ENCODE measurements at places on chromosomes 5 and 9. TPM values are rescaled to one million over a fixed set of nuclear protein-coding genes. Genes with fewer than 3 reads are reported as not detected.
A peak's percentile ranks its signal among the peaks of the same experiment; 100 is the strongest.

- no peak for DNase-seq
These were observed 16.8 kb downstream of the CTXN3 start for GRCh38 chr5:127665641-127666040.

GRCh38 chr5:177373806-177374205 lies 10.4 kb upstream of the SLC34A1 start:
- DNase-seq: no peak

- DNase-seq: no peak
These were observed 174.0 kb upstream of the FOXD4L5 start for GRCh38 chr9:65458992-65459391.

GRCh38 chr9:5563886-5564285 lies 53.6 kb downstream of the PDCD1LG2 start:
- no peak for DNase-seq

The GNG10 gene
- total RNA-seq: 46.0 TPM

DNA sequence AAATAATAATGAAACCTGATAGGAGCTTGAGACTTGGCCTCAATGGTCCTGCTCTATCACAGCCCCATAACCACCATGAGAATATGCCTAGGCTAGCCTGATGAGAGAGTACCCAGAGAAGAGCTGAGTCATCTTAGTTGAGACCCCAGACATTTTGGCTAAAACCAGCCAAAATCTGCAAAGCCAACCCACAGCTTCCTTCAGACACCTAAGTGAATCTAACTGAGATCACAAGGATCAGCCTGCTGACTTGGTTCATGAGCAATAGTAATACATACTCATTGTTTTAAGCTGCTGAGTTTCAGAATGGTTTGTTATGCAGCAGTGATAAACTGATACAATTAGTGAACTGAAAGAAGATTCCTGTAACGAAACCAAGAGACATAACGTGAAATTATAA lies 473.7 kb upstream of the PTGER4 start:
- DNase-seq: no peak

DNA sequence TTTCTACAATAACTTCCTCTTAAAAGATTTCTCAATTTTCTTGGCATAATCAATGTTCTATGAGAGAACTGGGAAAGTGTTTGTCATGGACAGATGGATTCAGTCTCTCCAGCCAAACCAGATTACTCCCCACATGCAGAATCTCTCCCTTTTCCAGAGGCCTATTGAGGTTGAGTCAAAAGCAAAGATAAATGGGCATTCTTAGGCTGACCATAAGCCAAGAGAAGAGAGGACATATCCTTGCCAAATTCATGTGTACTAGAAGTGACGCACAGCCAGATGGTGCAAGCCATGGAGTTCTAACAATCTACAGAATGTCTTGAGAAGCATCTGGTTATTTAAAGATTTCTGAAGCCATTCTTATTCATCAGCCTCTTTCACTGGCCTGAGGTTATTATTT lies 2115.0 kb downstream of the MAT2B start:
- DNase-seq: no peak

- DNase-seq: no peak
These were observed 7.6 kb downstream of the IL9 start for GRCh38 chr5:135887881-135888614.

- DNase-seq: no peak
These were observed 100.6 kb upstream of the IER5L start for GRCh38 chr9:129278391-129279237.

- no peak for DNase-seq
These were observed 213.9 kb downstream of the BNC2 start for GRCh38 chr9:16656432-16657169.

- no peak for DNase-seq
These were observed 80.4 kb upstream of the MARCHF11 start for GRCh38 chr5:16260000-16260399.

The CCDC192 gene
- not detected for total RNA-seq

The FBXL7 gene
- total RNA-seq: not detected

DNA sequence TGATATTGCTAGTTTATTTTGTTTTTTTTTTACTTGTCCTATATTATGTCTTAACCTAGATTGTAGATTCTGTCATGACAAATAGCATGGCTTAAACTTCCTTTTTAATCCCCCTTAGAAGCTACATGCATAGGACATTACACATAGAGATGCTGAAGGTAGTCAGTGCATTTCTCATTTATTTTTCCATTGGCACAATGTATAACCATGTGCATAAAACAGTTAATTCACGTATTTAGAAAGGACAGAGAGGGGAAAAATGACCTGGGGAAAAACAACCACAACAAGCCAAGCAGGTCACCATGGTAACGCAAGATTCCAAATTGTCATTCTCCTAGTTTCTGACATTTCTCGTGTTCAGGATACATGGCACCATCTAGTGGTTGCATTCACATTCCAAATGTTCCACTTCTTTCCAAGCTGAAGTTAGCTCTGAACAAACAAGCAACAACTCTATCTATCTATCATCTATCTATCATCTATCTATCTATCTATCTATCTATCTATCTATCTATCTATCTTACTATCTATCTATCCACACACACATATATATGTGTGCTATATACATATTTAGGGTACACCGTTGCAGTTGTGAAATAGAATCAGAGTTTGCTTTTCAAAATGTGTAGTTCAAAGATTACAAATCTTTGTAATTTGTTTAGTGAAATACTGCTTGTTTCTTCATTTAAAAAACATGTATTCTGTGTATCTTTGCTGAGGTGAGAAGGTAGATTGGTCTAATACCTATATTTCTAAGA lies 487.2 kb upstream of the ST8SIA4 start:
- peak; percentile 72 for DNase-seq

The UGT3A2 gene
- total RNA-seq: not detected

The SLC36A2 gene
- not detected for total RNA-seq

DNA sequence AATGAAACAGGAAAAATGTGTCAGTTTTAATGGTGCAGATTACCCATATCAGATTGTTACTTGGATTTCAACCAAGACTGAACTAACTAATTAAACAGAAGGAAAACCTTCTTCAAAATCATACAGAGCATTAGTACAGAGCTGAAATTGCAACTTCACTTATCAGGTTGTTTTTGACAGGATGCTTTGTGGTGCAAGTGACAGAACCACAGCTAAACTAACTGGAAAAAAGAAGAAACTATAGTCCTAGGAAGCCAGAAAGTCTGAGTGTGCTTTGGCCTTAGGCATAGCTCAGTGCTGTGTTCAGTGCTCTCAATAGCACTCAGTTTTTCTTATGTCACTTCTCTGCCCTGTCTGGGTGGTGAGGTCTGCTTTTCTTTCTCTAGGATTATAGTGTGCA lies 267.4 kb downstream of the CHSY3 start:
- no peak for DNase-seq

DNA sequence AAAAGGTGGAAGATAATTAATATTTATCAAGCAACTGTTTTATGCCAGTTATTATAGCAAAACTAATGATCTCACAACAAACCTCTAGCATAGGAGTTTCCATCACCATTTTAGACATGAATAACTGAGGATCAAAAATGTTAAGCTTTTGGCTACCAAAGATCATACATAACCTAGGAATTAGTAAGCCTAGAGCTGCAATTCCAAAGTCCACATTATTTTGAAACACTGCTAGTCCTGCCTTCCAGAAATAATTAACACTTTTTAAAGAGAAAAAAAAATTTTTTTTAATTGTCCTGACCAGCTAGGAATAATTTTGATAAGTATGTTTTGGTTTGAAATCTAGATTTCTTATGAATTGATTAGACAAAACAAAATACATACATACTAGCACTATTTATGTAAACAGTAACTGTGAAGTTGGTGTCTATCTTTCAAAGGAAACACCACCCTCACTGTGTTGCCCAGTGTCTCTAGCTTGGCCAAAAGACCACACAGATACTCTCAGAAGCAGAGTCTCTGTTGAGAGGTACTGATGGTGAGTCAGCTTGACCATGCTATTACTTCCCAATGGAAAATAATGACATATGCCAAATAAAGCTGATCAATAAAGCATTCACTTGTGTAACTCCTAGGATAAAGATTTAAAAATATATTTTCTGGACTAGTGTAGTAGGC lies 422.4 kb downstream of the CCDC171 start:
- DNase-seq: no peak

The SPINK7 gene
- total RNA-seq: not detected

DNA sequence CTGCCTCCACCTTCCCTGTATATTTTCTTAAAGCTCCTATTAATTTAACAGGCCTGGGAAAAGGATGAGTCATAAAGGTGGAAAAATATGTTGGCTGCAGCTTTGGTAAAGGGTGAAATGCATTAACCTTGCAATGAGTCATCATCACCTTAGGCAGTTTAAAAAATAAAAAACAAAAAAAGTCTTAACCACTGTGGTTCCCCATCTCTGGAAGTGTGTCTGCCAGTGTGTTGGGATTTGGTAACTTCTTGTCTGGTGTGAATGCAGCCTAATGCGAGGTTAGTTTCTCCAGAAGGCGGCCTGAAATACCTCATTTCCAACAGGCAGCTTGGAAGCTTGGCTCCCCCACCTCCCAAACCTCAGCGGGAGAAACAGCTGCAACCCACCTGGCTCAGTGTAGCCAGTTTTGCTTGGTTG lies 265.3 kb upstream of the GAS1 start:
- no peak for DNase-seq

The PROB1 gene
- total RNA-seq: 0.78 TPM

- DNase-seq: no peak
These were observed 73.2 kb upstream of the PIP5K1B start for GRCh38 chr9:68631811-68632210.

The GARIN3 gene
- total RNA-seq: not detected

GRCh38 chr9:76680716-76681425 lies 83.4 kb upstream of the PCA3 start:
- no peak for DNase-seq

DNA sequence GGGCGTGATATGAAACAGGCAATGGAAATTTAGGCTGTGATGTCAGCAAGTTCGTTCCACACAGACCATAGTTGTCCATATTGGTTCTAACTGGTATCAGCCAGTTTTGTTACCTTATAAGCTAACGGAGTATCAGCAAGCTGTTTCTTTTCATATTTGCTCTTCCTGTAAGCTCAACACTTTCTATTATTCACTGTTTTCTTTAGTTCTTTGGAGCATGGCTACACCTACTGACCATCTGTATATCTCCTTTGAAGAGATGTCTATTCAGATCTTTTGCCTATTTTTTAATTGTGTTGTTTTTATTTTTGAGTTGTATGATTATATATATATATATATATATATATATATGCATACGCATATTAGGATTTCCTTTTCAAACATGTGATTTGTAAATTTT lies 1057.2 kb upstream of the CDH10 start:
- DNase-seq: no peak

The CD274 gene
- total RNA-seq: 0.29 TPM

The ST6GALNAC6 gene
- total RNA-seq: 21.7 TPM

- DNase-seq: no peak
These were observed 211.3 kb upstream of the IRX4 start for GRCh38 chr5:2093859-2094615.

GRCh38 chr9:15873573-15874177 lies 320.8 kb downstream of the CCDC171 start:
- peak; percentile 67 for DNase-seq

DNA sequence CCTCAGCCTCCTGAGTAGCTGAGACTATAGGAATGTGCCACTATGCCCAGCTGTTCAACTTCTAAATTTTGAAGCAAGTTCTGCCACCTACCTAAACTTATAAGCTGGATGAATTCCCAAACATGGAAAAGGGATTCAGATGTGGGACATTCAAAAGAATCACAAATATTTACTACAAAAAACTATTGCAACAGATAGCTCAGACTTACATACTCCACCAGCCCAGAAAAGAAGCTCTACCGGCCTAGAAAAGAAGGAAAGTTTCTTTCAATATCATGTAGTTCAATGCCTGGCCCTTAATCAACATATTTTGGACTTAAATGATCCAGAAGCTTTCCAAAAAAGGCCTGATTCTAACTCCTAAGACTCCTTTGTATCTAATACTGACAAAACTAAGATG lies 23.8 kb downstream of the SH3RF2 start:
- DNase-seq: no peak

DNA sequence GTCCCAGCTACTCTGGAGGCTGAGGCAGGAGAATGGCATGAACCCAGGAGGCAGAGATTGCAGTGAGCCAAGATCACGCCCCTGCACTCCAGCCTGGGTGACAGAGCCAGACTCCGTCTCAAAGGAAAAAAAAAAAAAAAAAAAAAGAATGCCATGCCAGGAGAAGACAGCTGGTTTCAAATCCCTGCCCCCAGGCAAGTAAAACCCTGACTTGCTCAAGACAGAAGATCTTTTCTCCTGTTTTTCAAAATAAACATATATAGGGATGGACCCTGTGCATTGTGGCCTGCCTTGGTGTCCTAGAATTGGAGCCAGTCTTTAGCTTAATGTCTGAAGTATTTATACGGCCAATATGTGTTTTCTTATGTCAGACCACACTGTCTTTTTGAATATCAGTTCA lies 177.1 kb downstream of the NR3C1 start:
- DNase-seq: peak; percentile 38

DNA sequence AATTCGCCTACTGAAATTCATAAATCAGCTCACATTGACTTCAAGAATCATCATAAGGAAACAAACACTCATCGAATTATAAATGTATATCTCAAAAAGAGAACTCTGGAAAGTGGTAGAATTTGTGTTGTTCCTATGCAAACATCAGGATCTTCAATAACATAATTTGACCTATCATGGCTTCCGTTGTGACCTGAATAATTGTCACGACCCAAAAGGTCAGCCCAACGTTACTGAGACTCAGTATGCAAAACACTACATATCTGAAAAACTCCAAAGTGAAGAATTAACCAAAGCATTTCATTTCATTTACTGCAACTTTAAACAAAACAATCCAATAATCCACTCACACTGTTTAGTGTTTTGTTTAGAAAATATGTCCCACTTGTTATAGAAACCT lies 1.2 kb downstream of the RAPGEF6 start:
- DNase-seq: peak; percentile 83

The GDF9 gene
- 1.2 TPM for total RNA-seq

The C1QTNF2 gene
- not detected for total RNA-seq

The CDKN2A gene
- 88.7 TPM for total RNA-seq

Measured in Karpas-422 (cell line).